ENCODE measurements at places on chromosomes 13 and 19.

DNA sequence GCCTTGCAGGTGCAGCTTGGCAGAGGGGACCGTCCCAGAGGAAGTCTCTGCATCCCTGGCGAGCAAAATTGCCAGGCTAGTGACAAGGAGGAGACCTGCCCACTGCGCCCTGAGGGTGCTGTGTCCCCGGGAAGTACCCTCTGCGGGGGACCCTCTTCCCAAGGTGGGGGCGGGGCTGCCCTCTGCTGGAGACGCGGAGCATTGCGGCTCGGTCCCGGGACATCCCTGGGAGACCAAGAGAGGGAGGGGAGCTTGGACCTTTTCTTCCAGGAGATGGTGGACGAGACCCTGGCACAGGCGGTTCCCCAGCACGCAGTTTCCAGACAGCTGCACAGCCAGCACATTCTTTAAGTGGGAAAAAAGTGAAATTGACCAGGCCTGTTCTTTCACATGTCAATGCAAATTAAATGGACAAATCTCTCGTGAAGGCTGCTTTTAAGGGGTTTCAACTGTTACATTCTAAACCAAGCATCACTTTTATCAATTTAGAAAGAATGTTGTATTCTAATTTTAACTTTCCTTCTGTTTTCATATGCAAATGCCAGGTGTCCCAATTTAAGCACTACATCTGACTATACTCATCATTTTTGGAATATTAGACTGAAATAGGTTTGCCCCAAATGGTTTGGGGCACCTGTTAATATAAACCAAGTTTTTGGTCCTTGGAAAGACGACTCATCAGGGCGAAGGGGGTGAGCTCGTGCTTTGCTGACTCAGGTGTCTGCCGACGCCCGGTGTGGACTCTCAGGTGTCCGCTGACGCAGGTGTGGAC lies 60.7 kb downstream of the MCF2L start:
- DNase-seq: peak; percentile 32

GRCh38 chr13:23480324-23480723 lies 46.8 kb upstream of the SACS start:
- no peak for DNase-seq

DNA sequence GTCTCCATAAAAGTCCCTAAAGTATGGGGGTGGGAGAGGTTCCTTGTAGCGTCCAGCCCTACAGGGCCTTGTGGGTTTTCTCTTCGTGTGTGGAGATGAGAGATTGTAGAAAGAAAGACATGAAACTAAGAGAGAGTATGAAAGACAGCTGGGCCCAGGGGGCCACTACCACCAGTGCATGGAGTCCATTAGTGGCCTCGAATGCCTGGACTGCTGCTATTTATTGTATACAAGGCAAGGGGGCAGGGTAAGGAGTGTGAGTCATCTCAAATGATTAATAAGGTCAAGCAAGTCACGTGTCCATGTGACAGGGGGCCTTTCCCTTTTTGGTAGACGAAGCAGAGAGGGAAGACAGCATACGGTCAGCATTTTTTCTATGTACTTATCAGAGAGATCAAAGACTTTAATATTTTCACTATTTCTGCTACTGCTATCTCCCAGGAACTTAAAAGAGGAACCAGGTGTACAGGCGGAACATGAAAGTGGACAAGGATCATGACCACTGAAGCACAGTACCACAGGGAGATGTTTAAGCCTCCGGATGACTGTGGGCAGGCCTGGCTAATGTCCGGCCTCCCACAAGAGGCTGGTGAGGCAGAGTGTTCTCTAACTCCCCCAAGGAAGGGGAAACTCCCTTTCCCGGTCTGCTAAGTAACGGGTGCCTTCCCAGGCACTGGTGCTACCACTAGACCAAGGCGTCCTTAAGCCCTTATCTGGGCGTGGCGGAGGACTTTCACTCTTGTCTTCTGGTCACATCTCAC lies 25.5 kb downstream of the FGF21 start:
- DNase-seq: peak; percentile 6

GRCh38 chr13:52428295-52428694 lies 22.1 kb downstream of the VPS36 start:
- no peak for DNase-seq

DNA sequence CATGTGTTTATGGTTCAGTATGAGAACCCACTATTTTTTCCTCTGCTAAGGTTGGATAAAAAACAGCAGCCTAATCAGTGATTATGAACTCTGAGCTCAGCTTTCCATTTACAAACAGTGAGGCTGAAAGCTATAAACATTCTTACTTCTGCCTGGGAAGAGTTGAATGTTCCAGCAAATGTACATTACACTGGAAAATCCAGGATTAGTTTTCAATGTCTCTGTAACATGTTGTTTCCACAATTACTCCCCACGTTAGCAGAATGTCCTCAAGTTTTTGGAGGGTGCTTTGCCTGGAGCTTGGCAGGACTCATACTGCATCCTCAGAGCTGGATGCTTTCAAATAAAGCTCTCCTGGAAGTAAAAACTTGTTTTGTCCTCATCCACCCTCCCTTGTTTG lies 150.4 kb downstream of the POSTN start:
- no peak for DNase-seq

DNA sequence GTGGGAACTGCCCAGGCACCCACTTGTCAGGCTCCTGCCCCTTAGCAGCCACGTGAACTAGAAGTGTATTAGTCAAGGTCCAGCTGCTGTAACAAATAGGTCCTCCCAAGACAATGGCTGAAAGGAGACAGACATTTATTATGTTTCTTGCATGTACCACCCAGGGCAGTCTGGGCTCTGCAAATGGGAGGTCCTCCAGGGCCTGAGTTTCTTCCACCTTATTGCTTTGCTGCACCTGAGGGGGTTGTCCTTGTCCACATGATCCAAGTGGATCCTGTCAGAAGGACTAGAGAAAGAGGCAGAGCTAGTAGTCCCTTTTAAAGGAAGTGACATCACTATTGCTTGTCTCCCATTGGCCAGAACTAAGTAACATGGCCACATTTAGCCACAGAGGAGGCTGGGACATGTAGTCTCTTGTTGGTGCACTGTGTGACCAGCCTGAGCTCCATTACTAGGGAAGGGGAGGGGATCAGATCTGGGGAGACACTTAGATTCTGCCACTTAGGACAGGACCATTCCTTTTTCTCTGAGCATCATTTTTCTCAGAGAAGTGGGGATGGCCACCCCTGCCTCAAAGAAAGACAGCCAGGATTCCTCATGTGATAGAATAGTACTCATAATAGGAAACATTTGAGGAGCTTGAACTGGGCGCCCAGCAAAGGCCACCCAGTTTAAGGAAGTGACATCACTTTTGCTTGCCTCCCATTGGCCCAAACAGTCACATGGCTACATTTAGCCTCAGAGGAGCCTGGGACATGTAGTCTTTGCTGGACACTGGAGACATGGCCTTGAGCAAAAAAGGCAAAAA lies 15.1 kb downstream of the CC2D1A start:
- DNase-seq: peak; percentile 28

DNA sequence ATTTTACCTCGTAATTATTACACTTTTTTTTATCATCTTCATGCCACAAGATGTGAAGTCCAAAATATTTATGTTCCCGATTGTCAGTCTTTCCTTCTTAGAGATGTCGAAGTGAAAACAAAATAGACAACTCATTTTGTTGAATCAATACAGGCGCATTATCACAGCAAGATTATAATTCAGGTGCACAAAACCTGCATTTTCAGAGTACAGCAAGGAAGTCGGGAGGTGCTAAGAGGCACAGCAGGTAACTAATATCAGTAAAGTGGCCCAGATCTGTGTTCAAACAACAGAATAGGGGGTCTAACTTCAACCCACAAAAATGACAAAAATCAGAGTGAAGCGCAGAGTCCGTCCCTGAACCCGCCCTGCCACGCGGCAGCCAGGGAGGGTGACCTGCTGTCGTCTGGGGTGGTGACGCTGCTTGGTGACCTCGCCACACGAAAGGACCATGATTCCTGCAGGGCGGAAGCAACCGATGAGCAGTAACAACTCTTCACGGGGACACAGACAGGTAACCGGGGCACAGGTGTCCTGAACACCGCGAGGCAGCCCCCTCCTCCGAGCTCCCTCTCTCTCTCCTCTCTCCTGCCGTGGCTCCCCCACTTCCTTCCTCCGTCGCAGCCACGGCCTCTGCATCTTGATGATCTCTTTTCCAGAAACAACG lies 50.9 kb upstream of the SPACA7 start:
- DNase-seq: no peak

DNA sequence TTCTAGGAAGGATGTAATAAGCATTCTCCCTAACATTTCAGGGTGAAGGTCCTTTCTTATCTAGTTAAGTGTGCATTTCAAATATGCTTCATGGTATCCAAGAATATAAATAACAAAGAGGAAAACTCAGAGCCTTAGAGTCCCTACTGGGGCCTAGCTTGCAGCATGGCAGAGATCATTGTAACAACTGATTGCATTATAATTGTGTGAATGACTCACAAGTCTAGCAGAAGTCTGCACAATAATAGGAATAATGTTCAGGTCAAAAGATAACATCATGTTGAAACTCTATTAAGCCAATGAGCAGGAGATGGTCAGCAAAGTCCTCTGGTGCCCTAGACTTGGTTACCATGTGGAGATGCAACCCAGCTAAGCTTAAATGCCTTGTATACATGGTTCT lies 3.4 kb downstream of the POSTN start:
- DNase-seq: no peak

GRCh38 chr19:43777163-43777695 lies 3.5 kb downstream of the KCNN4 start:
- DNase-seq: peak; percentile 76

DNA sequence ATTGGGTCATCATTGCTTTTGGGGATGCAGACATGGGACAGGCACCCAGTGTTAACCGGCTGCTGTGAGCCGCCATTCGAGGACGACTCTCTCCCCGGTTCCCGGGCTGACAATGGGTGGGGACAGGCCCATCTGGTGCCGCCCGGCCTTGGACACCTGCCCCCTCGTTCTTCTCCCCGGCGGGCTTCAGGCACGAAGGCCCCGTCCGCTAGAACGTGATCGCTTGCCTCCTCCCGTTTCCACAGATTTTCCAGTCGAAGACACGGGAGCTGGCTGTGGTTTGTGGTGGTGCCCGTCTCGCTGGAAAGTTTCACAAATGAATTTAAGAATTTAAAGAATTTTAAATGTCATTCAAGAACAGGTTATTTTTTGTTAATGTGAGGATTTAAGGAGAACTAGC lies 2.0 kb downstream of the PALM start:
- DNase-seq: no peak

DNA sequence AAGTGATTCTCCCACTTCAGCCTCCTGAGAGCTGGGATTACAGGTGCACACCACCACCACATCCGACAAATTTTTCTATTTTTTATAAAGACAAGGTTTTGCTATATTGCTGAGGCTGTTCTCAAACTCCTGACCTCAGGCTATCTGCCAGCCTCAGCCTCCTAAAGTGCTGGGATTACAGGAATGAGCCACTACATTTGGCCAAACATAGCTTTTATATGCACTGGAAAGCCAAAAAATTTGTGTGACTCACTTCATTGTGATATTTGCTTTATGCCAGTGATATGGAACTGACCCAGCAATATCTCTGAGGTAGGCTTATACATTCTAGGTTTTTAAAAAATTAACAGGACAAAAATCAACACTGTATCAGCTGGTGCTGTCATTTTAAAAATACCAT lies 26.8 kb upstream of the ACOD1 start:
- no peak for DNase-seq

DNA sequence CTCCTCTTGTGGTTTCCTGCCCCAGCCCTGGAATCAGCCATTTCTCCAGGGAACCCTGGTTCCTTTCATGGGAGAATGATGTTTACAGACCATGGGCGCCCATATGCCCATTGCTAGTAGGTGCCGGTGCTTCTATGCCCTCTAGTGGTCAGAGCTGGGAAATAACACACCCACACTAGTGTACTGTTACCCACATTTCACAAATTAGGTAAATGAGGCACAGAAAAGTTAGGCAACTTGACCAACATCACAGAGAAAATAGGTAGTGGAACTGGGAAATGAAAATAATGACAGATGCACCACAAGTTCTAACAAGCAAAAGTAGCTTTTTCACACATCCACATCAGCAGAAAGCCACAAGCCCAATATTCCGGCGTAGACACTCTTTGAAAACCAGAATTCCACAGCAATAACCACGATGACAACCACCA lies 1.3 kb upstream of the CEACAM3 start:
- peak; percentile 76 for DNase-seq

DNA sequence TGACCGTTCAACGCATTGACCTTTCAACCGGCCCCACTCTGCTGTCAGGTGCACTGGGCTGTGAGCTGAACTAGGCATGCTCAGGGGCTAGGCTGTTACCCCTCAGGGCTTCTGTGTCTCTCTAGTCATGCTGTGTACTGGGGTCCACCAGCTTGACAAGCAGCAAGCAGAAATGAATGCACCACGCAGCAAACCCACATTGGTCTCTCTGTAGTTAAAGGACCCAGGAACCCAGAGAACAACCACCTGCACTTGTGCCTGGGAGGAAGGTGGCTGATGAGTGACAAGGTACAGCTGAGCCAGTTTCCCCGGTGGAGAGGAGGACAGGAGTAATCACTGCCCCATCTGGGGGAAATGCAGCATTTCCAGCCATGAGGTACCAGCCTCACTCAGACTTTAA lies 159.9 kb downstream of the USP12 start:
- no peak for DNase-seq

DNA sequence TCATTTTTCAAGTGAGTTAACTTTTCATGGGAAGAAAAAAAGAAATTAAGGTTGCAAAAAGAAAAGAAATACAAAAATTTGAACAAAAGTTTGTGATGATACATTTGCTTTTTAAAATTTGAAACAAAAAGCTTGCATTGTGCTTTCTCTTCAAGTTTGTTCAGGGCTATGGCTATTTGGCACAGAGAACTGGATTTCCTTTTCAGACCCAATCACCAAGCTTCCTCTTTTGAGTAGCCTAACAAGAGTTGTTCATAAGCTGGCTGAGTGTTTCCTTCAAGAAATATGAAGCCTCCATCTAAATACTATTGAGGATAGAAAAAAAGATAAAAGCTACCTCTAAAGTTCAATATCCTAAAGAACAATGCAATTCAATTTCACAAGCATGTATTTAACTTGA lies 787.8 kb downstream of the LIG4 start:
- DNase-seq: no peak

DNA sequence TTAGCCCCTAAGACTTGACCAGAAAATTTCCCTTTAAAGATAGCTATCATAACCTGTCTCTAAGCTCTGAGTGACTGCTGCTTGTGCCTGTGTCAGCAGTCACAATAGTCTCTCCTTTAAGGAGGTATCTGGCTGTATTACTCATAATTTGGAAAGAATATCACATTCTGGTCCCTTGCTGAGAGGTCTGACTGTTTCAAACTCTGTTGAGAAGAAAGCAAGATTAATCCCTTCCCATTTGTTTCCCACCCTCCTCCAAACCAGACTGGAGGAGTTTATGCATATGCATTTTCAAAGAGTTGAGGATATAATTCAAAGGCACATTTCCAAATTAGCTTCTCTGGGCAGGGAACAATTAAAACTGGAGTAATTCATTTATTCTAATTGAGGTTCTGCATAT lies 2.3 kb downstream of the HTR2A start:
- DNase-seq: no peak

- DNase-seq: no peak
These were observed 8.9 kb upstream of the RB1 start for GRCh38 chr13:48294653-48295052.

- no peak for DNase-seq
These were observed 8.4 kb upstream of the KCTD4 start for GRCh38 chr13:45209229-45209628.
